NCI-H226 (cell line): ENCODE measurements at places on chromosomes 1 and 21.
A peak's percentile ranks its signal among the peaks of the same experiment; 100 is the strongest.

DNA sequence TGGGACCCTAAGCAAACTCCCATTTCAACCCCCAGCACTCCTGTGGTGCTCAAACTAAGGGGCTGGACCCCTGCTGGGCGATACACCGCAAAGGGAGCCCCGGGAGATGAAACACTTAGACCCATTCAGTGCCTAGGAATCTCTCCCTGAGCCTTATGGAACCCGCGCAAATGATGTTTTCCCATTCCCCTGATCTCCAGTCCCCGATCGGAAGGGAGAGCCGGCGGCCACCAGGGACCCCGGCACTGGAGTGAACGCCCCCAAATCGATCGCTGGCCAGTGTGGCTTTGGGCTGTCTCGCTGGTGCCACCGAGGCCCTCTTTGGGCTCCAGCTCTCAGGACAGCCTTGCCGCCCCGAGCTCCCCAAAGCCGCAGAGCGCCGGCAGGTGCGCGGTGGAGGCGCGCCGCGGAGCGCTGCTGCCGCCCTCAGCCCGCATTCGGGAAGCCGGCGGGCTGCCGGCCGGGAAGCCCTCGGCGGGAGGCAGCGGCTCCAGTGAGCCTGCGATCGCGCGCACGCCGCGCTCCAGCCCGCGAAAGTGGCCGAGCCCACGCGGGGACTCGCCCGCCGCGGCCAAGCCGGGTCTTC is 1.1 kb downstream of the PLXNA2 start:
- DNase-seq, result no peak

DNA sequence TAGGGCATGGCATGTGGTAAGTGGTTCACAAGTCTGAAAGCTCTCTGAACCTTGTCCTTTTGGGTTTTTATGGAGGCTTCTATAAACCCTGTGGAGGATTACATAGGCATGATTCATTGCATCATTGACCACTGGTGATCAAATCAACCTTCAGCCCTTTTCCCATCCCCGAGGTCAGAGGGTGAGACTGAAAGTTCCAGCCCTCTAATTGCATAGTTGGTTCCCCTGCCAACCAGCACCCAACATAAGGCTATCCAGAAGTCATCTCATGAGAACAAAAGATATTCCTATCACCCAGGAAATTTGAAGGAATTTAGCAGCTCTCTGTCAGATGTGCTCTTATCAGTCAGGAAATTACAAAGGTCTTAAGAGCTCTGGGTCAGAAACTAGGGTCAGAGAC is 89.5 kb upstream of the ARTN start:
- peak; percentile 80 for DNase-seq

- DNase-seq, result no peak
Observed at GRCh38 chr1:119834990-119835389, 23.7 kb upstream of the REG4 start.

- DNase-seq, result no peak
Observed at GRCh38 chr1:27153927-27154358, 982 bp downstream of the SLC9A1 start.

DNA sequence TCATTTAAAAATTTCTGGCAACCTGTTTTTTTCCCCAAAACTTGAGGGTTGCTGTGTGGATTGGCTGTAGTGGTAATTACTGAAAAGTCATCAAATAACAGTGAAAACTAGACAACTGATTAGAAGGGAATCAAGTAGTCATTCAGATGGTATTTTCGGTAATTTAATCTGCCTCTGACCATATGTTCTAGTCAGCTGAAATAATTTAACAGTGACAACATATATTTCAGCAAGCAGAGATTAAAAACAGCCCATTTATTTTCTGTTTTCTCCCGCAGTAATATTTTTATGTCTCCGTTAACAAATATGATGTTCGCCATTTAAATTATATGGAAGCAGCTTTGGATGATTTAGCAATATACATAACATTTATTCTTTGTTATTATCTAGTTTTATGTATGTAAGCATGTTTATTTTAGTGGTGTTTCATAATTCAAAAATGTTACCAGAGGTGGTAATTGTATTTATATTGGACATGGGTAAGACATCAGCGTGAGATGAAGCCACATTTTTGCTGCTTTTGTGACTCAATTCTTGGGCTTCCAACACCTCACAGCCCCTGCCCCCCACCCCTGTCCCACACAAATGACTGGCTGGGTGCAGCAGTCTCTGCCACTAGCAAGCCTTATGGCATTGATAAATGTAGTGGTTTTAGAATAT is 104.4 kb downstream of the GALNT2 start:
- no peak for DNase-seq

DNA sequence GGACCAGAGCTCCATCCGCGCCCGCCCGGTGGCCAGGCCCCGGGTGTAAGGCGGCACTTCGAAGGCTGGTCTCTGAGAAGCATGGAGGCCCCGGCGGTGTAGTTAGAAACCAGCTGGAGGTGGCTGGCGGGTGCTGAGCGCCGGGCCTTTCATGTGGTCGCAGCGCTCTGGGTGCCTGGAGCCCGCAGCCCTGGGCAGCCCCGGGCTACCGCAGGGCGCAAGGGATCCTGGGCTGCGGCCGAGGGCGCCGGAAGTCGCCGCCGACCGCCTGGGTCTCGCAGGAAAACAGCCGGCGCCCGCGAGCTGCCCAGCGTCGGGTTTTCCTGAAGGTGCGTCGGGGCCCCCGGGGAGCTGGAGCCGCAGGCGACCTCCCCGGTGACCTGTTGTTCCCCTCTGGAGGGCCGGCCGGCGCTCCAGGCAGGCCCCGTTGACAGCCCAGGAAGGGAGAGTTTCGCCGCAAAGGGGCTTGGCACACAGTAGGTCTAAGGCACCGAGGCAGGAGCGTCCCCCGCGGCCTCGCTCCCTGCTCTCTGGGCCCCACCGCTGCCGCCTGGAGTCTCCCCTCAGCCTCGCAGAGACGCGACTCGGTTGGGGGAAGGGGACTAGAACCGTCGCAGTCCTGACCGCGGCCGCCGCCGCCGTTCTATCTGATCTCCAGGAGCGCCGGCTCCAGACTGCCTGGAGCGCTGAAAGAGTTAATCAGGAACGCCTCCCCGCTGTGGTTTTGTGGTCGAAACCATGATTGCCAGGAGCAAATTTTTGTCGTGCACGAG is 2.7 kb downstream of the GRHL3 start:
- peak; percentile 95 for DNase-seq

- no peak for DNase-seq
Observed at GRCh38 chr1:203002951-203003350, 4.2 kb upstream of the TMEM183A start.

DNA sequence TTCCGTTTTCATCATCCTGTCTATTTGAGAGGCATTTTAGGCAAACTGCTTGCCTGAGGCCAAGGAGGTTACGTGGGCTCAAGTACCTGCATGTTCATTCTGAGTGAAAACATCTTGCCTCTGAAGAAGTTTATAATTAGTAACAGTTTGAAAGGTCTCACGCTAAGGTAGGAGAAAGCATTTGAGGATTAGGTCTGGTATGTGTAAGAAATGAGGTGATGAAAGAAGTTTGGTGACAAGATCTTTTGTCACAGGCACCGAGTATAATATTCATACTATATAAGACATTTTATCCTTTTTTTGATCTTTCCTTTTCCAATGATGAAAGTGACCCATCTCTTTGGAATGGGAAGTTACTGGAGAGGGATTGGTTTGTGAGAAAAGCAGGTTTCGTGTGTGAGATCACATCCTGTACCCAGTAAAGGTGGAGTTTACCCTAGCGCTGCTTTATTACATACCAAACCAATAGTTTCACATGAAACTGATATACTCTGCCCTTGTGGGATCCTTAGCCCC is 98.7 kb upstream of the PDC start:
- peak; percentile 56 for DNase-seq

DNA sequence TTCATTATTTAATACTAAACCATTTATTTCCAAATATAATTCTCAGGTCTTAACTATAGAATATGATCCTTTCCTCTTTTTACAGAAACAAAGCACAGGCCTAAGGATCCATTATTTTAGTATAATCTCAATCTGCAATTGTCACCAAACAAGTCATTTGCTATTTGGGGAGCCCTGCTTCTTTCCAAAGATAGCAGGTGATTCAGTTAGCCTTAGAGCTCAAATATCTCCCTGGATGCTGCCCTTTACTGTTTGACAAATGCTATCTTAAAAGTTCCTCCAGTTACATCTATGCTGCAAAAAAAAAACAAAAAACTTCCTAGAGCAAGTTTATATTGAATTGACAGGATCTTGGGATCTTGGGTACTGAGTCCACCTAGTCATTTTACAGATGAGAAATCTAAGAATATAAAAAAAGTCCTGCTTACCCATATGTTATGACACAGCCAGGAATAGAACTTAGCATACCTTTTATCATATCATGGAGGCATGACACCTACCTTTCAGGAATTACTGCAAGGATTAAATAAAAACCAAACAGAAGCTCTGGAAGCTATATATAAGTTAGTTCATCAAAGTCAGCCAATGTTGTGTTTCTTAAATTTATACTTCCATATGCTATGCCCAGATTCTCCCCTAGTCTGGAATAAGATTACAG is 9.2 kb downstream of the SERBP1 start:
- no peak for DNase-seq

DNA sequence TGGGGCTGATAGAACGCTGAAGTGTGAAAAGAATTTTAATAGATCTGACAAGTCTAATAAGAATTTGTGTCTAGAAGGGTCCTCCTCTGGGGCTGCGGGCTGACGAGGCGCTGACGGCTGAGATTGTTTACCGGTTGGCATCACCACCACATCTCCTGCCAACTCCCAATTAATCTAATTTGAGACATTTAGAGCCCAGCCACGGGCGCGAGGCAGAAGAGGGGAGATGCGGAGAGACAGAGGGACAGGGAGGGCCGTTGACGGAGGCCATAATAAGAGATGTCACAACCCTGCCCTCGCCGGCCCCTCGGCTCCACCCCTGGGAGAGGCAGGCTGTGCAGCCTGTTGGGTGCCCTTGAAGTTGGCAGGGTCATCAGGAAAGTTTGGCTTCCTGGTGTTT is 109.3 kb downstream of the PAX7 start:
- no peak for DNase-seq

- no peak for DNase-seq
Observed at GRCh38 chr1:35847935-35848565, 35.0 kb upstream of the AGO1 start.

DNA sequence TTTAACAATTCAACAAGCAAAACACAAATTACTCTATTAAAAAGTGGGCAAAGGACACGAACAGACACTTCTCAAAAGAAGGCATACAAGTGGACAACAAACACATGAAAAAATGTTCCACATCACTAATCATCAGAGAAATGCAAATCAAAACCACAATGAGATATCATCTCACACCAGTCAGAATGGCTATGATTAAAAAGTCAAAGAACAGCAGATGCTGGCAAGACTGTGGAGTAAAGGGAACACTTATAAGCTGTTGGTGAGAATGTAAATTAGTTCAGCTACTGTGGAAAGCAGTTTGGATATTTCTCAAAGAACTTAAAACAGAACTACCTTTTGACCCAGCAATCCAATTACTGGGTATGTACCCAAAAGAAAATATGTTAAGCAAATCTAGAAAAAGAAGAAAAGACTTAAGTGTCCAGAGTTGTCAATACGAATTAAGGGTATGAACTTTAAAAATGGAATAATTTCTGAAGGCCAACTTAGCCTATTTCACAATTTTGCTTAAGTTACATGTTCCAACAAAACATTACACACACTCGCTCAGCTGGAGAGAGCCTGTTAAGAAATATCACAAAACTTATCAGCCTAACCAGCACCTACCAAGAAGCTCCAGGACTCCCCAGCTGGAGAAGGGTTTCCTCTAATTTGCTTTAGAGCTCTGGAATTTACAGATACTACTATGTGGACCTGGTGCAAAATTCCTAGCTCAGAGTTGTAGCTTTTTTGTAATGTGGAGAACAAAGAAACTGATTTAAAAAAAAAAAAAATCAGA is 232.1 kb downstream of the DUSP10 start:
- DNase-seq, result no peak

GRCh38 chr1:219542828-219543518 is 69.9 kb downstream of the ZC3H11B start:
- DNase-seq, result peak; percentile 79

DNA sequence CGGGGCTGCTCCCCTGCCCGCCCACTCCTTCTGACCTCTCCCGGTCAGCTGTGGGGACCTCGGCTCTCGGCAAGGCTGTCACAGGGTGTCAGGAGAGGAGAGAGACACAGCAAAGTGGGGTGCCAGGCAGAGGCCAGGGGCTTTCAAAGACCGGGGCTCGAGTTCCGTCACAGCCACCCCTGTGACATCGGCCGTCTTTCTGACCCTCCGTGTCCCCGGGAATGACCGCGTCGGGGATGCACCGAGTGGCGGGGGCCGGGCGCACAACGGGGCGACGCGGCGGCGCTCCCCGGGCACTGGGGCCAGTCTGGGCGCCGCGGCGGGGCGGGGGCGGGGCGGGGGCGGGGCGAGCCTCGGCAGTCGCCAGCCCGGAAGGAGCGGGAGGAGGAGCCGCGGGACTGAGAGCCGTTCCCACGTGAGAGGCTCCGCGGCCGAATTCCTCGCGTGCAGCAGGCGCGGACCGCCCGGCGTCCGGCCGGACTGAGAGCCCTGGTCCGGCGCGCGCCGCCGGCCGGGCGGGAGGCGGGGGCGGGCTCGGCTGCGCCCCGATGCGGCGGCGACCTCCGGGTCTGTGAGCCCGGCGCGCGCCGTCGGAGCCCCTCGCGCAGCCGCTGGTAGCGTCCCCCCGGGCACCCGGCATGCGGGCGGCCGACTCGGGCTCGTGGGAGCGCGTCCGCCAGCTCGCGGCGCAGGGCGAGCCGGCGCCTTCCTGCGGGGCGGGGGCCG is 229.7 kb upstream of the TMEM51 start:
- peak; percentile 65 for DNase-seq

- DNase-seq, result no peak
Observed at GRCh38 chr1:205917466-205918238, 25.6 kb downstream of the SLC26A9 start.

DNA sequence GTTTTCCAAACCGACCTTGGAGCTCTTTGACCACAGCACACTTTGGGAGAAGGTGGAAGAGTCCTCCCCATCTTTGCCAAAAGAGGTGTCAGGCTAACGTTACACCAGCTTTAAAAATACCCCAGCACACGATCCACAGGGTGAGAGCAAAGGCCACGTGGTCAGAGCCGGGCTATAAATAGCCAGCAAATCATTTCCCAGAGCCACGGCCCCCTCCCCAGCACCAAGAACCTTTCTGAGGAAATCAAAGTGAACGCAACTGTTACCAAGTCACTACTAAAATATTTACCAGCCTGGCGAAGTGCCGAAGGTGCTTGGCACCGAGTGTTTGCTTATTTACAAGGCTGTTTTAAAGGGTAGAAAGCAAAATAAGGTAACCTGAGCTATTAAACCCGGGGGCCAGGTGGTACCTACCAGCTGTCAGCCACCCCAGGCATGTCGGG is 72.4 kb downstream of the CASZ1 start:
- DNase-seq, result peak; percentile 37

DNA sequence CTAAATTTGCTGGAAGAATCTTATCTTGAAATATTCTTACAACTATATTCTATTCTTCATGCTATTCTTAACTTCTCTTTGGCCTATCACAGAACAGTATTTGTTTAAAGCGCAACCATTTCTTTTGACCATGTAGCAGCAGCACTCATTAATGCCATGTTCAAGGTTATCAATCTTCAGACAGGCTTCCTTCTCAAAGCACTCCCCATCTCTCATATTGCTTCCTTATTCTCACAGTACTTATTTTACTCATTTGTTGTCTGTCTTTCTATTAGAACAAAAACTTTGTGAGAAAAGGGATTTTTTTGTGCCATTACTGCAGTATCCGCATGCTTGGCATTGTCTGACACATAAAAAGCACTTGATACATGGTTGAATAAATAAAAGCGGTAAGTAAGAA is 89.7 kb downstream of the ATP1B1 start:
- DNase-seq, result no peak

- no peak for DNase-seq
Observed at GRCh38 chr1:116372191-116372590, 853 bp upstream of the ATP1A1 start.
